Endothelial cell of umbilical vein (primary cell): ENCODE measurements at places on chromosomes 13 and 19. TPM values are rescaled to one million over a fixed set of nuclear protein-coding genes. Genes with fewer than 3 reads are reported as not detected.

DNA sequence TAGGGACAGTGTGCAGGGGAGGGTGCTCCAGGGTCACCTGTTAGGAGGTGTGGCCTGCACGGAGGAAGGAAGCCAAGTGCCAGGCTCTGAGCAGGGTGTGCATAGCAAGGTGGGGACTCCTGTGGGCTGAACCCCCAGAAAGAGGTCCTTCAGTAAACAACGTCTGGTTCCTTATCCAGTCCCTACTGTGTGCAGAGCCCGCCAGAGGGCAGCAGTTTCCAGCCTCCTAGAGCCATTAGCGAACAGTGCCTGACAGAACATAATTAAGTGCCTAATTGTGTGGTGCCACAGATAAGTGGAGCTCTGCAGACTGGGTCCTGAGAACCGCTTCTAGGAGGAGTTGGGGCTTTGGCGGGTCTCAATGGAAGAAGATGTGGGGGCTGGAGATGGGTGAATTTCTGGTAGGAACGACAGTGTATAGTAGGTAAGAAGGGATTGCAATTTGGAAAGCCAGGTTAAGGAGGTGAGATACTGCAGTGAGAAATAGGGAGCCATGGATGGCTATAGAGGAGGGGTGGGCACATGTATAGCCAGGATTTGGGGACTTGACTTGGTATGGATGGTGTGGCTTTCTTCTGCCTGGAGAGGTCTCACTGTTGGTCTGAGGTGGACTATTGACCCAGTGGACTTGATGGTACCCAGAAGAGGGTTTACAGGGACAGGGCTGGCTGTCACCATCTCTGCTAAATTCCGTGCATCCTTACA is 323.1 kb downstream of the ZNF536 start:
- no peak for DNase-seq

- DNase-seq: no peak
Measured at GRCh38 chr13:25186187-25186586, 14.1 kb upstream of the AMER2 start.

- DNase-seq: no peak
Measured at GRCh38 chr19:55537741-55538111, 793 bp upstream of the SBK2 start.

DNA sequence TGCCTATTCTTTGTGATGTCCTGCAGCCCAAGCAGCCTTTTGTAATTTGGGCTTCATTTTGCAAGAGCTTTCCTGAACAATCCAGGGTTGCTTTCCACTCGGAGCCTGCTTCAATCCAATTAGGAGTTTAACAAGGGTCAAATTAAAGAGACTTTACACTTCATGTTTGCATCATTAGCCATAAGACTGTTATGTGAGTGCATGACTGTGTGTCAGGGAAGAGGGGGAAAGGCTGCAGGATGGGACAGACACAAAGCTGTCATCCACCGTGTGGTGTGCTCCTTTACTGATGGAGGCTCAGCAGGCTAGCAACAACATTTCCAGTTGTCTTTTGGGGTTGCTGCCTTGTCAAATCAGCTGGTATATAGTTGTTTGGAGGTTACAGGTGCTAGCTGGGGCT is 23.7 kb upstream of the MAB21L1 start:
- no peak for DNase-seq

GRCh38 chr19:54670576-54671357 is 8.0 kb downstream of the LILRB4 start:
- DNase-seq: no peak

- DNase-seq: no peak
Measured at GRCh38 chr19:6963937-6964336, 57.3 kb downstream of the MBD3L2B start.

GRCh38 chr19:51091895-51092873 is 9.5 kb upstream of the KLK14 start:
- DNase-seq: no peak

- no peak for DNase-seq
Measured at GRCh38 chr13:43528992-43529391, 257.8 kb downstream of the ENOX1 start.

DNA sequence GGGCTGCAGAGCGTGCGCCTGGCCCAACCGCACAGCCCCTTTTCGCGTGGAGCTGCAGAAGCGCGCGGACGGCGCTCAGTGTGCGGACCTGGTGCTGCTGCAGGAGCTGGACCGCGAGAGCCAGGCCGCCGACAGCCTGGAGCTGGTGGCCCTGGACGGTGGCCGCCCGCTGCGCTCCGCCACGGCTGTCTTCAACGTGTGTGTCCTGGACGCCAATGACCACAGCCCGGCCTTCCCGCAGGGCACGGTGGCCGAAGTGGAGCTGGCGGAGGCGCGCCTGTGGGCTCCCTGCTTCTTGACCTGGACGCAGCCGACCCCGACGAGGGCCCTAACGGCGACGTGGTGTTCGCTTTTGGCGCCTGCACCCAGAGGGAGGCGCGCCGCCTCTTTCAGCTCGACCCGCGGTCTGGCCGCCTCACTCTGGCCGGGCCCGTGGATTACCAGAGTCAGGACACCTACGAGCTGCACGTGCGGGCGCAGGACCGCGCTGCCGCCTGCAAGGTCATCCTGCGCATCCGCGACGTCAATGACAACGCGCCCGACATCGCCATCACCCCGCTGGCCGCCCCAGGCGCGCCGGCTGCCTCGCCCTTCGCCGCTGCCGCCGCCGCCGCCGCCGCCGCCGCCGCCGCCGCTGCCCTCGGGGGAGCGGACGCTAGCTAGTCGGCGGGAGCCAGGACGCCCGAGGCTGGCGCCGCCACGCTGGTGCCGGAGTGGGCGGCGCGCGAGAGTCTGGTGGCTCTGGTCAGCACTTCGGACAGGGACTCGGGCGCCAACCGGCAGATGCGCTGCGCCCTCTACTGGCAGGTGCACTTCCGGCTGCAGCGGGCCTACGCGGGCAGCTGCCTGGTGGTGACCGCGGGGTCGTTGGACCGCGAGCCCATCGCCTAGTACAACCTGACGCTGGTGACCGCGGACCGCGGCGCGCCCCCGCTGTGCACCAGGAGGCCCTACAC is 172.2 kb downstream of the OLFM4 start:
- no peak for DNase-seq

DNA sequence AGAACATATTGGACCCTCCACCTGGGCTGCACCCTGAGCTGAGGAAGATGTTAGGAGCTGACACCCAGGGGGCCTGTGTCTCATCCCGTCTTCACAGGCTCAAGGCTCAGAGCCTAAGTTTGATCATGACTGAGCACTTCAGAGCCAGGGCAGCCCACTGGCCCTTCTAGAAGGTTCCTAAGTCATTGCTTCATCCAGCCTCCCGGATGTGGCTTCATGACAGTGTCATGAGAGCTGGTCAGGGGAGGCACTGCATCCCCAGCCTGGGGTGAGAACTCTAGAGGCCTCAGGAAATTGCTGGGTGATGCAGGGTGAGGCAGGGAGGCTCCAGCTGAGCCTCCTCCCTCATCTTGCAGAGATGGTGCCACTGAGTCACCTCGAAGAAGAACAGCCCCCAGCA is 24.9 kb upstream of the PIK3R2 start:
- no peak for DNase-seq

- no peak for DNase-seq
Measured at GRCh38 chr13:65217471-65217995, 2012.6 kb downstream of the PCDH9 start.

GRCh38 chr19:18251587-18252369 is 22.5 kb downstream of the IQCN start:
- DNase-seq: peak; percentile 70

GRCh38 chr19:55550321-55550650 is 4.9 kb upstream of the SBK3 start:
- DNase-seq: no peak

GRCh38 chr13:104976986-104977385 is 1558.5 kb downstream of the EFNB2 start:
- DNase-seq: no peak

DNA sequence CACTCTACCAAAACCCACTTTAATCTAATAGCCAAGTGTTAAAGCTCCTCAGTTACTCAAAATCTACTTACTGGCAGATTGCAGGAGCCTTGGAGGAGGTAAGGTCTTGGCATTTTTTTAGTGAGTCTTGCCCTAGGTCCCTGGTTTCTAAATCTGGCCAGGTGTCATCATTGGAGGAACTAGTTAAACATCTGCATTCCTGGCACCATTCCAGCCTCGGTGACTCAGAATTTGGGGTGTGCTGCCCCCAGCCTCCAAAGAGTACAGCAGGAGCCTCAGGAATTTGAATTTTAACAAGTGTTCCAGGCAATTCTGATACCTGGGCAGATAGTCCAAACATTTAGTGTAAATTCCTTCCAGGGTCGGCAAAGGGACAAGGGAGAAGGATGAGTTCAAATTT is 37.4 kb downstream of the KLF5 start:
- no peak for DNase-seq

- no peak for DNase-seq
Measured at GRCh38 chr19:5717215-5717935, 2.6 kb downstream of the LONP1 start.

- DNase-seq: no peak
Measured at GRCh38 chr19:2812414-2813234, 7.0 kb upstream of the ZNF554 start.

DNA sequence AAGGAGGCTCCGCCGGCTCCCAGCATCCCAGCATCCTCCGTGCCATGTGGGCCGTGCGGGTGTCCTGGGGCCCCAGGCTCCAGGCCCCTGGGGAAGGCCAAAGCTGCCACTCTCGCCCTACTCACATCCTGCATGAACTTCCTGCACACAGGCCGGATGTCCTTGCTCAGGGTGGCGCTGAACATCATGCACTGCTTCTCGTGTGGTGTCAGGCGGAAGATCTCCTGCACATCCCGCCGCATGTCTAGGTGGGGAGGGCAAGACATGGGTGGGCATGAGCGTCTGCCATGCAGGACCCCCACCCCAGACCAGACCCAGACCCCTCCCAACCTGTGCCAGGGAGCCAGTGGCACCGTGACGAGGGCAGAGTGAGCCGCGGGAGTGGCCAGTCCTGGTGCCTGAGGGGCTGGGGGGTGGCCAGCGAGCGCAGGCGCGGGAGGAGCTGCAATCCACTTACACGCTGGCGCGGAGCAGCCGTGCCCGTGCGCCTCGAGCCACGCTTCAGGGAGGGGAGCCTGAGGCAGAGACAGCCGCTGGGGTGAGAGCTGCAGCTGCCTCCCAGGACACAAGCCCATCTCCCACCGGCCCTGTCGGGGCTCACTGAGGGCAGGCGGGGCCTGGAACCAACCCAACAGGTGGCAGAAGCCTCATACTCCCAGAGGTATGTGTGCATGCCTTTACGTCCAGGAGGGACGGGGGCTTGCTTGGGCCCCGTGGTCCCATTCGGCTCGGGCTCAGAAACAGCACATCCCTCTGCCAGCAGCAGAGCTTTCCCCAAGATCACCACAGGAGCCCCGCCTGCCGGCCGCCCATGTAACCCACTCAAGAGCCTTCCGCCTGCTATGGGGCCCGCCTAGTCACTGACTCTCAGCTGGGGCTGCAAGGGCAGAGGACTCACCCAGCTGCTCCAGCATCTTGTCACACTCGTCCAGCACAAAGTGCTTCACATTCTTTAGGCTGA is 8.8 kb downstream of the DDX39A start:
- DNase-seq: no peak

DNA sequence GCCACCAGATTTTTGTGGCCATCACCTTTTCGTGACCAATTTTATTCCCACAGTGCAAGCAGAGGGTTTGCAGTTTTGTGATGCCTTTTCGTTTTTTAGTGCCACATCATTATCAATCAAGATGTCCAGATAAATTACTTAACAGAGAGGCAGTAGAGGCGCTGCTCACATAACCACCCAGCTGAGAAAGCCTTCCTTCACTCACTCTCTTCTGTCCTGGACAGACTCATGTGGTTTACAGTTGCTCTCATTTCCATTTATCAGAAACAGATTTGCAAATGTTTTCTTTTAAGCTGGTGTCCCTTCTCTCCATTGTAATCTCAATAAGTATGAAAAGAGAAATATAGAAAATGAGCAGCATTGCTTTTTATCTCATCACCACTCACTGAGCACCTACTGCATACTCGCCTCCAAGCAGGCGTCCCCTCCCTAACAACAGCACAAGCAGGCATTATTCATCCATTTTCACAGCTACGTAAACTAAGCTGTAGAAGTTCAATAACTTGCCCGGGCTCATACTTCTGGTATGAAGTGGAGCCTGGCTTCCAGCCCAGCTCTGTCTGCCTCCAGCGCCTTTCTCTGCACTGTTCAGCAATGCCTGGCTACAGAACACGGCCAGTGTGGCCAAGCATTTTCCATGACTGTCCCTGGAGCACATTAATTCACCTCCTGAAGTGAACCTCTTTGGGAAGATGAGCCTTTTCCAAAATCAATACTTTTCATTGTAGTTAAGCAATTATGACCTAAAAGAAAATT is 34.6 kb upstream of the KATNAL1 start:
- peak; percentile 71 for DNase-seq

DNA sequence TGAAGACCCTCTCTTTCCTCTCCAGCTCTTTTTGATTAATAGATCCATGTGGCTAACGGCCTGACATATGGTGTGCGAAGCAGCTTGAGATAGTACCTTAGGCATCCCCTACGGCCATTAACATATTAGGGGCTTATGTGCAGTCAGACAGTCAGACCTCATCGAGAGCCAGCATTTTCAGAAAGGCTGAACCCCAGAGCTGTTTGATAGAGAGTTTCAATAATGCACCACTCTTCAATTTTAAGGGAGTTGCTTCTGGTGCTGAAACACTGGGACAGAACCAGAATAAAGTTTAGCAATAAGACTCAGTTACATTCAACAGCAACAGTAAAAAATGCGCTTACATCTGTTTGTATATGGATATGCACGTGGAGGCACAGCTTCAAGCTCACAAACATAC is 10.8 kb downstream of the POU4F1 start:
- DNase-seq: no peak

DNA sequence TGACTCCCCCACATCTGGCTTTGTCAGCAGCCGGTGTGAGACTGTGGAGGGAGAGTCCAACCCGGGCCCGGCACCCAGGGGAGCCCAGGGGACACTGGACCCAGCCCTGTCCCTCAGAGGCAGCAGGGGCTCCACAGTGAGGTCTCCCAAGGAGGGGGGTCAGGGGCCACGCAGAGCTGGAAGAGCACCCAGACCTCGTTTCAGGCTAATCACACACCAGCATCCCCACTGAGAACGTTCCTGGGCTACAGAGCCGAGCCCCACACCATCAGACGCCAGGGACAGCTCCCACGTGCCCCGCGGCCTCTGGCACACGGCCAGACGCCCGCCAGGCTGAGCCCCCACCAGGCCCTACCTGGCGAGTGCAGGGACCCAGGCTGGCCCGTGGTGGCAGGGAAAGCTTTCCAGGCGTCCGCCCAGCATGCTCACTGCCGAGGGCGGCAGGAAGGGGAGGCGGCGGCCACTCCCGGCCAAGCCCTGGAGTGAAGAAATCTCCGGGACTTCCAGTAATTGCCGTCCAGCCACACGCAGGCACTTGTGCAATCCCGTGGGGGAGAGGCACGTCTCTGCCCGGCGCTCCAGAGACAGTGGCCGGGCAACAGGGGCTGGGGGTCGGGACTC is 19.2 kb downstream of the SBNO2 start:
- DNase-seq: peak; percentile 42

GRCh38 chr13:106522898-106523525 is 12.4 kb downstream of the EFNB2 start:
- peak; percentile 52 for DNase-seq

Gene FXYD5
- polyA plus RNA-seq: 290 and 387 TPM in 2 replicates

Gene SLC46A3
- 1.2 and 2.0 TPM in 2 replicates for polyA plus RNA-seq

Gene ZNF441
- polyA plus RNA-seq: 1.2 and 1.9 TPM in 2 replicates
